ENCODE measurements at places on chromosomes 6 and 20.

DNA sequence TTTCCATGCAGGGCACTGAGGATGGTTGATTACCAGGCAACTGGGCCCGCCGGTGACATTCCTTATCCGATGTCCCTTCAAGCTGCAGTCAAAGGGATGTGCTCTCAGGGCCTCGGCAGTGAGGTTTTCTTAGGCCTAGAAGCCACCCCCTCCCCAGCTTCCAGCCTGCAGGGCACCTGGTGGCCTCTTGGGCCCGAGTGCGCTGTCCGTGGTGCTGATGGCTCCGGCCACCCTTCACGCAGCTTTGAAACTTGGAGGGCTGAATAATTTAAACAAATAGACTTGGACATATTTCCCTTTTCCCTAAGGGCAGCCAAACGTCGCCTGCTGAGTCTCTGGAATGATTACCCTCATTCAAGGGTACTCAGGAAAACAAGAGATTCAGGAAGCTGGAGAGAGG is 8.9 kb upstream of the MLN start:
- DNase-seq = no peak

- no peak for DNase-seq
These were observed 1.5 kb downstream of the LAMA4 start for GRCh38 chr6:112252571-112253497.

- DNase-seq = no peak
These were observed 1.6 kb upstream of the CEBPB start for GRCh38 chr20:50188879-50189680.

GRCh38 chr20:59984541-59984940 is 26.3 kb downstream of the CDH26 start:
- no peak for DNase-seq

- no peak for DNase-seq
These were observed 72.5 kb downstream of the FLRT3 start for GRCh38 chr20:14264869-14265268.

- no peak for DNase-seq
These were observed 10.8 kb downstream of the CTSZ start for GRCh38 chr20:58996226-58996611.
